ENCODE measurements at places on chromosomes 11 and 22.

DNA sequence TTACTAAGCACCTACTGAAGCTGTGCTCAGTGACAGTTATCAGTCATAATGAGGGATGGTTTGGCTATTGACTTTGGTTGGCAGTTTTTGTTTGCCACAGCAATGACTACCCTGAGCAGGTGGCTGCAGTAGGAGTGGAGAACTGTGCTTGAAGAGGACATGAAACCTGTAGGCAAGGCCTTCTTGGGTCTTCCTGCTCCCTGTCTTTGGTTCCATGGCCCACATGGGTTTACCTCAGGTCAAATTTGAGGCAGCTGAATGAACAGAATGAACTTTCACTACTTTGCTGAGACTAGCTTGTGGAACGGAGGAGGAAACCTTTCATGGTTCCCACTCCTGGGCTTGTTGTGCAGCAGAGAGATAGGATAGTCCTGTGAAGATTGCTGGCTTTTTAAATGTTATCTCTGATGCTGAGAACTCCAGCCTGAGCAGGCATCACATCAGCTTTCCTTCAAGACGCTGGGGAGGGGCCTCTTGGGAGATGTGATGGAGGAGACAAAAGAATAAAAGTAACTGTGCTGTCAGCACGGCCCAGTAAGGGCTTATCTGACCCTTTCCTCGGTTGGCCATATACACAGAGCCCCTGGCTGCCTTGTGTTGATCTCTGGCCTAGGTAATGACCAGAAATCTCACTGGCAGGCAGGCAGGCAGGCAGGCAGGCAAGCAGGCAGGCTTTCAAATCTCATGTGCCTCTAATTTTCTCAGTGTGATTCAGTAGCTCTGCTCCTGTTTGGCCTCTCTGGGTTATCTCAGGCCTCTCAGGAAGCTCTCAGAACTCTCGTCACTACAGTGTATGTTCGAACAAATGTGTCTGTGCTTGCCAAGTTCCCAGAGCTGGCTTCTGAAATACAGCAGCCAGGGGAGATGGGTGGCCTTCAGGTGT lies 12.0 kb downstream of the STIM1 start:
- DNase-seq = peak; percentile 56
- H3K27ac ChIP-seq = peak overlapping the region; percentile 77
- H3K27me3 ChIP-seq = no peaks in the 10 kb centered on the region
- no peaks in the 10 kb centered on the region for H3K36me3 ChIP-seq
- no peak overlapping the region for H3K4me3 ChIP-seq

- H3K4me3 ChIP-seq = no peak overlapping the region
- peaks cover 33% of the 10 kb centered on the region for H3K27me3 ChIP-seq
- H3K27ac ChIP-seq = no peak overlapping the region
Observed at GRCh38 chr11:11414996-11415395, 61.9 kb upstream of the CSNK2A3 start.

GRCh38 chr11:86461892-86462291 lies 87.2 kb downstream of the CCDC81 start:
- no peak overlapping the region for H3K27ac ChIP-seq
- no peaks in the 10 kb centered on the region for H3K4me1 ChIP-seq
- H3K36me3 ChIP-seq = no peaks in the 10 kb centered on the region
- no peak overlapping the region for H3K4me3 ChIP-seq

GRCh38 chr11:14669958-14670357 lies 26.4 kb downstream of the PDE3B start:
- no peak overlapping the region for H3K4me3 ChIP-seq
- 0 out of 3 replicates have a peak, but pooled peaks cover 6% of the 10 kb centered on the region for H3K36me3 ChIP-seq
- no peaks in the 10 kb centered on the region for H3K27me3 ChIP-seq
- no peaks in the 10 kb centered on the region for H3K4me1 ChIP-seq
- H3K27ac ChIP-seq = no peak overlapping the region

DNA sequence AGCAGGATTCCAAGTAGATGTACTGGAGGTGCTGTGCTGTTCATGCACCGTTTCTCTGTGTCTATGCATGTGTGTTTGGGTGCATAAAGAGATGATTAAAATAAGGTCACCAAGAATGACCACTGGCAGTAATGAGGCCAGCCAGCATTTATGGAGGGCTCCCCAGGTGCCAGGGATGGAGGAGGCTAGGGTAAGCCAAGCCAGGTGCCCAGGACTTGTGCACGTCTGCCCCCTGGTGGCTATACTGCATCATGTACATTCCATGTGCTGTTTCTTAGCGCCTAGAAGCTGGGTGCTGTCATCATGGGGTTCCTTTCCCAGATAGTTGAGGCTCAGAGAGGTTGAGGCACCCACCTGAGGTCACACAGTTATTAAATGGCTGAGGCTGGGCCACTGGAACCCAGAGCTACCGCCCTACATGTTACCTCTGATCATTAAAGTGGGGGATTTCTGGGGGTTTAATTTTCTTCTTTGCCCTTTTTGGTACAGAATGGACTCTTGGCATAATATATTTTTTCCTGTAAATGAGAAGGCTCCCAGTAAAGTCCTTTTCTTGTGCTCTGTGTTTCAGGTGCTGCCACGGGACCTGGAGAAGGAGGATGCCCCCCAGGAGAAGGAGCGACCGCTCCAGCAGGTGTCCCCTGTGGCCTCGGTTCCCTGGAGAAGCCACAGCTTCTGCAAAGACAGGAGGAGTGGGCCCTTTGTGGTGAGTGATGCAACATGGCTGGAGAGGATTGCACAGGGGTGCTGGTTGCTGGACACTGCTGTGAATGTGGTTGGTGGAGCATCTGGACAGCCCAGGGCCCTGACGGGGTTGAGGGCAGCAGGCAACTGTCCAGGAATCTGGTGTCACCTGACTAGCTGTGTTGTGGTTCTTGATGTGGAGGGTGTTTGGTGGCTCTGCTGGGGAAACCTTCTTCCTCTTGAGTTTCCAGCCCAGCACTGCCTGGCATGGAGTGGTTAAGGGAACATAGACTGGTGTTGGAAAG lies 96.4 kb downstream of the KIAA1671 start:
- H3K27me3 ChIP-seq = no peaks in the 10 kb centered on the region
- no peaks in the 10 kb centered on the region for H3K4me1 ChIP-seq
- H3K36me3 ChIP-seq = no peaks in the 10 kb centered on the region
- H3K4me3 ChIP-seq = no peak overlapping the region
- peak; percentile 66 for DNase-seq
- no peak overlapping the region for H3K27ac ChIP-seq

GRCh38 chr11:33557201-33557600 lies 143.4 kb downstream of the C11orf91 start:
- no peak overlapping the region for H3K27ac ChIP-seq
- peaks cover 22% of the 10 kb centered on the region for H3K27me3 ChIP-seq
- no peaks in the 10 kb centered on the region for H3K4me1 ChIP-seq
- H3K36me3 ChIP-seq = no peaks in the 10 kb centered on the region

- H3K4me3 ChIP-seq = no peak overlapping the region
- no peaks in the 10 kb centered on the region for H3K4me1 ChIP-seq
- no peaks in the 10 kb centered on the region for H3K27me3 ChIP-seq
- no peaks in the 10 kb centered on the region for H3K36me3 ChIP-seq
Observed at GRCh38 chr11:99952816-99953215, 734.3 kb upstream of the ARHGAP42 start.

DNA sequence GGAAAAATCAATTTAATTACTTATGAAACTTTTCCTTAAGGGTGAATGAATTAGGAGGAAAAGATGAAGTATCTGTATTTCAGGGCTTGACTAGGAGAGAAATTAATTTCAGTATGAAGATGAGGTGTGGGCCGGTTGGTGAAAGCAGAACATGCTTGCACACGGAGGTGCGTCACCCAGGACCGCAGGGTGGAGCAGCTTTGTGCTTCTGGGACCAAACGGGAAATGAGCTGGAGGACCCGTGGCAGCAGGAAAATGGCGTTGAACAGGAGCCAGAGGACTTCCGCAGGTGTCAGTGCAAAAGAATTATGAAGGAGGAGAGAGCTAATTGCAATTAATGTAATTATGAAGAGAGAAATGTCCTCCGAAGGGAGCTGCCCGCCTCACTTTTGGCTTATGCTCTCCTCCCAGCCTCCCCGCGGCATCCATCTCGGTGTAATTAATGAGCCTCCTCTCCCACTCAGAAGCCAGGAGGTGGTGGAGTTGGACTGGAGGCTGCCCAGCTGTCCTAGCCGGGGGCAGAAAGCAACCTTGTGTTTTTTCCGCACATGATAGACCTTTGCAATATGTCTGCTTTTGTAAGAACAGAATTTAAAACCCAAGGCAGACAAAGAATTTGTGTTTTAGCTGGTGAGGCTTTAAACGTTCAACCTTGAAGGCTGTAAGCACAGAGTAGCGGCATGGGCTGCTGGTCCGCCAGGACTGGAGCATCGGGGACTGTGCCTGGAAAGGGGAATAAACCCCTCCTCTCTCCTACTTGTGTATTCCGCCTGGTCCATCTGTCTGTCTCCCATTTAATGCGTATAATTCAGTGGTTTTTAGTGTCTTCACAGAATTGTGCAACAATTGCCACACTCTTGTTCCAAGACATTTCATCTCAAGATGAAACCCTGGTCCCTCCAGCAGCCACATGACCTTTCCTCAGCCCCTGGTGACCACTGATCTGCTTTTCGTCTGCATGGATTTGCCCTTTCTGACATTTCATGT lies 180.6 kb downstream of the TBC1D22A start:
- H3K36me3 ChIP-seq = no peaks in the 10 kb centered on the region
- no peaks in the 10 kb centered on the region for H3K27me3 ChIP-seq
- no peak for DNase-seq
- no peak overlapping the region for H3K27ac ChIP-seq

DNA sequence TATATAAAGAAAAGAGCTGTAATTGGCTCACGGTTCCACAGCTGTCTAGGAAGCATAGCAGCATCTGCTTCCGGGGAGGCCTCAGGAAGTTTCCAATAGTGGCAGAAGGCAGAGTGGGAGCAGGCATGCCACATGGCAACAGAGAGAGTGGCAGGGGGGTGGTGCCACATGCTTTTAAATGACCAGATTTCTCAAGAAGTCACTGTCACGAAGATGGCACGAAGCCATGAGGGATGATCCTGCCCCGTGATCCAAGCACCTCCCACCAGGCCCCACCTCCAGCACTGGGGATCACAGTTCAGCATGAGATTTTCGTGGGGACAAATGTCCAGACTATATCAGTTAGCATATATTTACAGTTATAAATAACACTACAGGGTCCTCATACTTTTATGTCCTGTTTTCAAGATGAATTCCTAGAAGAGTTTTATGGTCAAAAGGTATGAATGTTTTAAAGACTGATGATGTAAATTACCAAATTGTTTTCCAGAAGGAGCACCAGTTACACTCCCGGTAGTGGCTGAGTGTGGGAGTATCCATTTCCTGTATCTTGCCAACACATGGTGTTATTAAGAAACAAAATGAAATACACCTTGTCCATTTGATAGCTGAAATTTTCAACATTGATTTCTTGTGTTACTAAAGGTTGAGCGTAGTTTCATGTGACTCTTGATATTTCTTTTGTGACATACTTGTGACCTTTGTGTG lies 19.2 kb downstream of the FAM118A start:
- no peak overlapping the region for H3K4me3 ChIP-seq
- H3K27ac ChIP-seq = no peak overlapping the region
- H3K4me1 ChIP-seq = no peaks in the 10 kb centered on the region
- peaks cover 77% of the 10 kb centered on the region for H3K36me3 ChIP-seq

DNA sequence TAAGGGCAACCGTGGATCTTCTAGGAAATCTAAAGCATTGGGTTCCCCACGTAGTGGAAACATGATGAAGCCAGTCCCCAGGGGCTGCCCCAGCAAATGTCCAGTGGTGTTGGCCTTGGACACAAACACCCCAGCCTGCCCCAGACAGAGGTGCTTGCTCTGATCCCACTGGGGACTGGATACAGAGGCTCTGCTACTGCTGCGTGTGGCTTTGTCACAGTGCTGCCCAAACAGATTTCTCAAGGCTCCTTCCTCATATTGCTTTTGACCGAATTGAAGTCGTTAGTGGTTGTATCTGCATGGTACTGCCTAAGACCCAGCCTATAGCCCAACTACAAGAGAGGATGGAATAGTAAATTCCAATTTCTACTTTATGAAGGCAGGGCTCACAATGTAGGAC lies 40.1 kb upstream of the CD44 start:
- no peak overlapping the region for H3K27ac ChIP-seq
- no peak for DNase-seq
- no peaks in the 10 kb centered on the region for H3K36me3 ChIP-seq
- no peaks in the 10 kb centered on the region for H3K27me3 ChIP-seq
- no peaks in the 10 kb centered on the region for H3K4me1 ChIP-seq

- peaks cover 53% of the 10 kb centered on the region for H3K4me1 ChIP-seq
- DNase-seq = peak; percentile 7
Observed at GRCh38 chr11:3831378-3832239, 9.2 kb downstream of the RHOG start.

- no peak overlapping the region for H3K27ac ChIP-seq
- peaks cover 97% of the 10 kb centered on the region for H3K36me3 ChIP-seq
- no peaks in the 10 kb centered on the region for H3K27me3 ChIP-seq
- no peak for DNase-seq
Observed at GRCh38 chr11:134155946-134156865, 67.6 kb downstream of the NCAPD3 start.

DNA sequence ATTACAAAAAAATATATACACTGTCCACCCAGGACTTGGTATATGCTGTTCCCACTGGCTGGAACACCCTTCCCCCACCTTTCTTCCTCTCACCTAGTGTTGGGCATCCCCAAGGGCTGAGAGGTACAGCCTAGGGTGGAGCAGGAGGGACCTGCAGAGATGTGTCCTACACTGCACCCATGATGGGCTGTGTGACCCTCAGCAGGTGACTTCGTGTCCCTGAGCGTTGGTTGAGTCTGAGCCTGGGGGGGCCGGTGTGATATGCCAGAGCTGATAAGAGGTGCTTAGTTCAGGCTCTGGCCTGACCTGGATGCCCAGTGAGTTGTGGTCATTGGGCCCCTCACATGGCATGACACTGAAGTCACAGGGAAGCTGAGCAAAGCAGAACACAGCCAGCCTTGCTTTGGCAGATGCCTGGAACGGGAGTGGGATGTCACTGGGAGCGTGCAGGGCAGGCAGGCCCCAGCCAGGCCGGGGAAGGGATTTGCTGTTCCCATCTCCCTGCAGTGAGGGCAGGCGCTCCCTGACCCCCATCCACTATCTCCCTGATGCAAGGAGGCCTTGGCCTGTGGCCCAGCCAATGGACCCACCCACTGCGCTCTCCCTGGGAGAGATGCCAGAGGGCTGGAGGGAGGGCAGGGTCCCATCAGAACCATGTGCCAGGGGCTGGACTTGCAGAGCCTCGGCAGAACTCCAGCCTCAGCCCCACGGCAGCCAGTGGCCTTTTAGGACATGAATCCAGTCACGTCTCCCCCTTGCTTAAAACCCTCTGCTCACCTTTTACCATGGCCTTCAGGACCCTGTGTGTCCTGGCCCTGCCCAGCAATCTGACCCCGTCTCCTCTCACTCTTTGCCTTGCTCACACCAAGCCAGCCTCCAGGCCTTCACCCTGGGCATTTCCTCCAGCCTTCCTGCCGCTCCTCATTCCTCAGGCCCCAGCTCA lies 138.9 kb downstream of the MN1 start:
- H3K4me3 ChIP-seq = no peak overlapping the region
- peaks cover 12% of the 10 kb centered on the region for H3K4me1 ChIP-seq
- no peak overlapping the region for H3K27ac ChIP-seq
- DNase-seq = no peak

- H3K27me3 ChIP-seq = no peaks in the 10 kb centered on the region
- H3K36me3 ChIP-seq = no peaks in the 10 kb centered on the region
- no peak for DNase-seq
- H3K27ac ChIP-seq = no peak overlapping the region
Observed at GRCh38 chr11:29093416-29094120, 923.3 kb downstream of the KCNA4 start.

Data from K562 (cell line).